ENCODE measurements at places on chromosomes 2 and 18.

GRCh38 chr2:62300925-62301324 is 105.0 kb downstream of the B3GNT2 start:
- no peak for DNase-seq

DNA sequence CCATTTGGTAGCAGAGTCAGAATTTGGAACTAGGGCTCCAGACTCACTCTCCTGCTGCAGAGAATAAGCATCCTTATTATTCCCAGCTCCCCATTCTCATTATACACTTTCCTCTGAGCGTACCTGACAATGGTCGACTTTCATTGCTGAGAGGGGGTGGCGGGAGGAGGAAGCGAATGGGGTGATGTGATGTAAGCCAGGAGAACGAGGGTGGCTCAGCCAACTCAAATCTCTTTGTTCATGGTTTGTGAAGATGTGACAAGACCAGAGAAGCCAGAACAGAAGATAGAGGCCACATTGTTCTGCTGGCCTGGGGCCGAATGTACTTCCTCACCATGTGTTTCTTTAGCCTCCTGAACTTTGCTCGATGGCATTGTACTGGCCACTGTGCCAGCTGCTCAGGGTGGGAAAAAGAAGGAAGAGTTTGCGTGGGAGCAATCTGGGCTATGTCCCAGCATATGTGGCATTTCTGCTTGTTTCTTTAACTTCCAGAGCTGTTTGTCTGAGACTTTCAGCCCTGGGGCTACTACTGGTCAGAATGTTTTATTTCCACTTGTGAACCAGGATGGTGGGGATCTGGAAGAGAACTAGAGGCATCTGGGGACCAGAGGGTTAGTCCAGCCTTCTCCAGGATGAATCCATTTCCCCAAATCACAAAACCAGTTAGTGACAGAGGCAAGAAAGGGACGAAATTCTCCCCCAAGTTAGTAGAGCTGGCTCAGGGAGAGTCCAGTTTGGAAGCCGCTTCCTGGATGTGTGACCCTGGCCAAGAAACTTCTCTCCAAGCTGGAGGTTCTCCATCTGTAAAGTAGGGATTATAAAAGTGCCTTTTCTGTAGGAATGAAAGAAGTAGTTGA is 62.6 kb downstream of the MOGAT1 start:
- no peak for DNase-seq

DNA sequence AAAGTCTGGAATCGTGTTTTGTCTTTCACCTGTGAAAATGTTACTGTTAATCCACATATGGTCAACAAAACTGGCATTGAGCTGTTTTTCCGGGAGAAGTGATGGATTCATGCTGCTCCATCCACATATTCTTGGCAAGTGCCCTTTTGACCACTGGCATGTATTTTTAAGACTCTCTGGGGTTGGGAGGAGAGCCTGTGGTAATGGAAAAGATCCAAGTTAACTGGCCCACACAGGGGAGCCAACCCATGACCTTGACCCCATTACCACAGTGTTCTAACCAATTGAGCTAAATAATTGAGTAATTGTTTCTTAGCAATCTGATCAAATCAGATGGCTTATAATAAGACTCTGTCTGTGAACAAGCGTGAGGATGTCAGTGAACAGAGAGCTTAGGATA is 296.2 kb upstream of the NRP2 start:
- DNase-seq = no peak

GRCh38 chr2:3807853-3808252 is 104.5 kb downstream of the DCDC2C start:
- no peak for DNase-seq

GRCh38 chr2:128354726-128355470 is 36.2 kb upstream of the HS6ST1 start:
- DNase-seq = no peak

DNA sequence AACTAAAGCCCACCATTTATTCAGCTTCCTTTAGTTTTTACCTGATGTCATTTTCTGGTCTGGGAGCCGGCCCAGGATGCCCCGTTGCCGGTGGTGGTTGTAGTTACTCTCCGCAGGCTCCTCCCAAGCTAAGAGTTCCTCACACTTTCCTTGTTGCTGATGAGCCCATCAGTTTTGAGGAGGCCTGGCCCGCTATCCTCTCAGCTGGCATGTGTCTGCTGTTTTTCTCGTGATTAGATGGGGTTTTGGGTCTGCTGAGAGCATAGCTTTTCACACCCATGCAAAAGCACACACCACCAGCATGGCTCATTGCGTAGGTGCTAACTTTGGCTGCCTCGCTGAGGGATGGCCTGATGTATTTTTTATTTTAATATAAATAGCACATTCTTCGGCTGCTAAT is 72.1 kb downstream of the PSMG2 start:
- no peak for DNase-seq

- DNase-seq = no peak
Measured at GRCh38 chr2:229539628-229540027, 174.7 kb downstream of the DNER start.

DNA sequence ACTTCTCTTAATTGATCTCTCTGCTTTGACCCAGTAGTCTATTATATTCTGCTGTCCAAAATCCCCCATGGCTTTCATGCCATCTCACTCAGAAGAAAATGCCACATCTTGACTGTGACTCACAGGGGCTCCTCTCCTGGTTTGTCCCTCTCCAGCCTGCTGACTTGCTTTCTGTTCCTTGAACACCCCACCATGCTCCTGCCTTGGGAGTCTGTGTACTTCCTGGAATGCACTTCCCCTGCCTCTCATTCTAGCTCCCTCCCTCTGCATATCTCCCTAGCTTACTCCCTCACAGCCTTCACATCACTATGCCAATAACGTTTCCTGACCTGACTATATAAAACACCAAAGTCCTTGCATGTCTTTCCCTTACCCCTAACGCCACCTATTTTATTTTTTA is 167.2 kb downstream of the TRIB2 start:
- no peak for DNase-seq

- DNase-seq = no peak
Measured at GRCh38 chr2:154439156-154439555, 259.3 kb upstream of the KCNJ3 start.

DNA sequence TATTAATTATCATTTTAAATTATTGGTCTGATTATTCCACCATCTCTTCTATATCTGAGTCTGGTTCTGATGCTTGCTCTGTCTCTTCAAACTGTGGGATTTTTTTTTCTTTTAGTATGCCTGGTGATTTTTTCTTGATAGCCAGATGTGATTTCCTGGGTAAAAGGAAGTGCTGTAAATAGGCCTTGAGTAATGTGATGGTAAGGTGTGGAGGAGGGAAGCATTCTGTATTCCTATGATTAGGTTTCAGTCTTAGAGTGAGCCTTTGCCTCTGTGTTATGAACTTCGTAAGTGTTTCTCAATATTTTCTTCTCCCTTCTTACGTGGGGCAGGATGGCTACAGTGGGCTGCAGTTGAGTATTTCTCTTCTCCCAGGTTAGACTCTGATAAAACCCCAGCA is 103.0 kb downstream of the EHBP1 start:
- no peak for DNase-seq

- DNase-seq = no peak
Measured at GRCh38 chr2:240259924-240260529, 119.6 kb upstream of the OTOS start.

Measured in T-helper 17 cell (primary cell).